ENCODE measurements at places on chromosomes 7 and 10.

GRCh38 chr10:6416892-6417512 lies 163.1 kb downstream of the PRKCQ start:
- no peak overlapping the region for H3K4me3 ChIP-seq
- peaks cover 5% of the 10 kb centered on the region for H3K4me1 ChIP-seq
- H3K27ac ChIP-seq, result no peak overlapping the region
- no peak for DNase-seq

DNA sequence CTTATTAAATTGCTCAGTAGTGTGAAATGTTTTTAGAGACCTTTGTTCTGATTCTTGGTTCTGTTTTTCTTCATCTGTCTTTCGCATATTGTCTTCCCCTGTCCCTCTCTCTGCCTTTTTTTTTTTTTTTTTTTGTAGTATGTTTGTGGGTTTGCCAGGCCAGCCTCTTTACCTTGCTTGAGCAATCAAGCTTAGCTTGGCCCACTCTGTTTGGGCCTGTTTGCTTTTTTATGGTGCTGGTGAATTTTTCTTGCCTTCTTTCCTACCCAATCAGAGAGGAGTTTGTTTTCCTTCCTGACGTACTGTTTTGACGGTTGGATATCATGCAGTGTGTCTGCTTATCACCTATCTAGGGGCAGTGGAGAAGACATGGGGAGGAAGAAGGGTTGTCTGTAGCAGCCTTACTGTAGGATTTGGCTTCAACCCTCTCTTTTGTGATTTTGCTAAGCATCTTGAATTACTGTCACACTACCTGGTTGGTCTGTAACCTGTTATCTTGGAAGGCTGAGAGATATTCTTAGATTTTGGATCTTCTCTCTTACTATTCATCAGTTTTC lies 64.0 kb downstream of the BBS9 start:
- peaks cover 13% of the 10 kb centered on the region for H3K4me1 ChIP-seq
- H3K27ac ChIP-seq, result no peak overlapping the region
- no peak overlapping the region for H3K4me3 ChIP-seq
- no peak for DNase-seq
- no peaks in the 10 kb centered on the region for H3K27me3 ChIP-seq
- H3K36me3 ChIP-seq, result no peaks in the 10 kb centered on the region

DNA sequence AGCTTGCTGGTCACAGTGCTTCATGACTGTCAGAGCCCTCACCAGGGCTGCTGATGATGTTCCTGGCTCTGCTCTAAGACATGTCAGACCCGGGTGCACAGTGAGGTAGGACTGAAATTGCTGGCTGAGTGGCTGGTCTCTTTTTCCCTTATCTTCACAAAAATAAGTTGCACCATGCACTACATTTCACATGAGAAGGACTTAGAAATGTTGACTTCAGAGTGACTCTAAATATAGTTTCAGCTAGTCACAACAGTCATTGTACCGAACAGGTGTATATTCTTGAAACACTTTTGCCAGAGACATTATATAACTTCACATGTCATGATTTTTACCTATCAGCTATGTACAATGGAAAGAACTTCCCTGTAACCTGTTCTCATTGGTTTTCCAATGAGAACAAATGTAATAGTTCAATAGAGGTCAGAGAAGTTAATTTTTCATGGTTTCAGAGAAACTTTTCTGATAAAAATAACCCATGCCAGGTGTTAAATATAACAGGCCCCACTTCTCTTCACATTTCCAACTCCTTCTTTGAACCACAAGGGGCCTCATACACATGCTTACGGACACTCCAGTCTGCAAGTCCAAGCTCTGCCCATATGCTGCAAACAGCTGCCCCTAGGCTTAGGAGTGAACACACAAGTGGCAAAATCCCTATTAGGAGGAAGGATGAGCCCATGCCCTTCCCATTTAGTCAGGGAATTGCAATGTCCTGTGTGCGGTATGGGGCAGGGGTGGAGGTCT lies 115.6 kb downstream of the CDK6 start:
- H3K27me3 ChIP-seq, result no peaks in the 10 kb centered on the region
- peak overlapping the region; percentile 42 for H3K27ac ChIP-seq
- peaks cover 80% of the 10 kb centered on the region for H3K36me3 ChIP-seq
- DNase-seq, result no peak
- H3K4me3 ChIP-seq, result no peak overlapping the region

- no peak overlapping the region for H3K27ac ChIP-seq
- H3K27me3 ChIP-seq, result peaks cover 14% of the 10 kb centered on the region
- no peak overlapping the region for H3K4me3 ChIP-seq
- no peak for DNase-seq
- H3K4me1 ChIP-seq, result no peaks in the 10 kb centered on the region
These were observed 29.0 kb downstream of the PDGFA start for GRCh38 chr7:490461-491291.

GRCh38 chr7:78232806-78233205 lies 434.2 kb downstream of the PHTF2 start:
- no peak overlapping the region for H3K27ac ChIP-seq
- H3K27me3 ChIP-seq, result no peaks in the 10 kb centered on the region
- no peak overlapping the region for H3K4me3 ChIP-seq
- H3K4me1 ChIP-seq, result no peaks in the 10 kb centered on the region
- DNase-seq, result no peak
- no peaks in the 10 kb centered on the region for H3K36me3 ChIP-seq

DNA sequence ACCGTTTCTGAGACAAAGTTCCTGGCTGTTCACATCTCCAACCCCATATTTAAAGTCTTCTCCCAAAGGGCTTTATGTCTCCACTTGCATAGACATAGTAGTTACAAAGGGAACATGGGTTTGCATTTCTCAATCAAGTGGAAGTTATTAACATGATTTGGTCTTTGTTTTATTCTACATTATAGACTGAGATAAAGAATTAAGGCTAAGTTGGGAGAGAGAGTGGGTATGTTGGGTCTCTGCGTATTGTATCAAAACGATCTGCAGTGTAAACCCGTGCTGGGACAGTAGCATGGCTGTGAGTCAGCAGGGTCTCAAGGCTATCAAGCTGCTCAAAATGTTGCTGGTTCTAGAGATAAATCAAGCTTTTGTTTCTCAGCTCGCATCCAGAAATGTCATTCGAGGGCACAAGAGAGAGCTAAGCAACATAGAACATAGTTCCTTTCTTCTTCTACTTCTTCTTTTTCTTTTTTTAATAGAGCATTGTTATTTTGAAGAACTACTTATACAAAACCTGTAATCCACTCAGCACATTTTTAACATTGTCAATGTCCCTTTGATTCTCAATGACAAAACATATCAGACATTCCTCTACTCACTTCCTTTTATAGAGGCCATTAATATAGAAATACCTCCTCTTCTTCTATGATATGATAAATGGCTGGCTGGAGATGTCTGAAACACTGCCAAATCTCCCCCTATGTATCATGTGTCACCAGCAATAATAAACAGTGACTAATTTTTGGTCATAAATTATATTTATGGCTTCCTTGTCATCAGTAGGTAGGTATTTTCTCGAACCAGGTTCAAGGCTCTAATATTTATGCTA lies 34.5 kb upstream of the RHOBTB1 start:
- H3K36me3 ChIP-seq, result no peaks in the 10 kb centered on the region
- no peak for DNase-seq
- peaks cover 12% of the 10 kb centered on the region for H3K27me3 ChIP-seq
- no peak overlapping the region for H3K4me3 ChIP-seq
- H3K27ac ChIP-seq, result no peak overlapping the region

DNA sequence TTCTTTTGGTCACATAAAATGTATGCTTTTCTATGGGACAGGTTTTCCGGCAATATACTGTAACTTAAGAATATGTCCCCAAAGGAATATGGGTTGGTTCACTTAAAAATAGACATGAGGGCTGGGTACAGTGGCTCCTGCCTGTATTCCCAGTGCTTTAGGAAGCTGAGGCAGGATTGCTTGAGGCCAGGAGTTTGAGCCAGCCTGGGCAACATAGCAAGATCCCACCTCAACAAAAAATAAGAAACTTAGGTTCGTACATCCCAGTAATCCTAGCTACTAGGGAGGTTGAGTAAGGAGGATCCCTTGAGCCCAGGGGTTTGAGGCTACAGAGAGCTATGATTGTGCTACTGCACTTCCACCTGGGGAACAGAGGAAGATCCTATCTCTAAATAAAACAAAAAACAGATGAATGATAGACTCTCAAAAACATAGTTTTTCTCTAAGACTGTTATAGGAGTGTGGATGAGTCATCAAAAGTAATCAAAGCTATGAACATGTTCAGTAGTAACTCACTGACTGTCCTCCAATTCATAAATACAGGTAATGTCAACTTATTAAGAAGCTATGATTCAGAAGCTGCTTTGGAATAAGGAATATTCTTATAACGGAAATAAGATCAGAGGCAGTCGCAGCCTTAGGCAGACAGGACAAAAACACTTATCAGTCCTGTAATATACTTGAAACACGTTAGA lies 2.6 kb upstream of the SEC31B start:
- no peak for DNase-seq
- peaks cover 64% of the 10 kb centered on the region for H3K36me3 ChIP-seq
- no peaks in the 10 kb centered on the region for H3K27me3 ChIP-seq
- H3K4me3 ChIP-seq, result no peak overlapping the region
- H3K4me1 ChIP-seq, result peaks cover 34% of the 10 kb centered on the region

GRCh38 chr7:95649546-95649945 lies 53.2 kb upstream of the PDK4 start:
- no peak overlapping the region for H3K4me3 ChIP-seq
- DNase-seq, result no peak
- no peaks in the 10 kb centered on the region for H3K4me1 ChIP-seq
- H3K27me3 ChIP-seq, result peaks cover 1% of the 10 kb centered on the region
- H3K36me3 ChIP-seq, result no peaks in the 10 kb centered on the region

DNA sequence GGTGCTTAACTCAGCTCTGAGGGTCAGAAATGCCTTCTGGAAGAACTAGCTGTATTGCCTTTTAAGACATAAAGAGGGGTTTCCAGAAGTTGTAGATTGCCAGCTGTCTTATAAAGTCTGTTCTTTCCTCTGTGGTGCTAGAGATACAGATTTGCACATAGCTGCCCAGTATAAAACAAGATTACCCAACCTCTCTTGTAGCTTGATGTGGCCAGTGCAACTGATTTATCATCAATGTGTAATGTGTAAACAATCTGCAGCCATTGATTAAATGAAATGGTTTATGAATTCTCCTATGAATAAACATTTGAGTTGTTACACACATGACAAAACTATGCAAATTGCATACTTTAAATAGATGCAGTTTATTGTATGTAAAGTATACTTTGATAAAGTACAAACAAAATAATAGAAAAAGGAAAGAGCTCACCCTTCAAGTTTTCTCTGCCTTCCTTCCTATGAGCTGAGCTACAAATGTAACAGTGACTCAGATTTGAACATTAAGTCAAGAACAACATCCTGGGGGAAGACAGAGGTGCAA lies 195.2 kb downstream of the TMEM26 start:
- H3K4me3 ChIP-seq, result no peak overlapping the region
- H3K36me3 ChIP-seq, result no peaks in the 10 kb centered on the region
- no peaks in the 10 kb centered on the region for H3K4me1 ChIP-seq
- no peak overlapping the region for H3K27ac ChIP-seq

DNA sequence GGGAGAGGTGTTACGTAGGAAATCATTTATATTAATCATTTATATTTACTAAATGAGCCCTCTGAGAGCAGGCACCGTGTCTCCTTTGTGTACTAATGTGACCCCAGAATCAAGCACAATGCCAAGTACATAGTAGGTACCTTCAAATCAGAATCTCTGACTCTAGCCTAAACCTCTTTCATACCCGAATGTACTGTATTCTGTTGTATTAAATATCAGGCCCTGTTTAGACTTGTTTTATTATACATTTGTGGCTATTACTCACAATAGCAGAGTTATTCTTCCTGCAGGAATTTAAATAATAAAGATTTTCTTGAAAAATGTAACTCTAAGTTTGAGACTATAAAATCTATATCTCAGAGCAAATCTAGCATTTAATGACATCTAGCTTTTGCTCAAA lies 297.3 kb downstream of the EXOC4 start:
- no peak for DNase-seq
- H3K36me3 ChIP-seq, result no peaks in the 10 kb centered on the region
- H3K27ac ChIP-seq, result no peak overlapping the region
- peaks cover 3% of the 10 kb centered on the region for H3K4me1 ChIP-seq

- peaks cover 8% of the 10 kb centered on the region for H3K27me3 ChIP-seq
- no peaks in the 10 kb centered on the region for H3K36me3 ChIP-seq
- no peak overlapping the region for H3K27ac ChIP-seq
- H3K4me3 ChIP-seq, result no peak overlapping the region
- H3K4me1 ChIP-seq, result peaks cover 30% of the 10 kb centered on the region
These were observed 167.4 kb downstream of the PTPN20 start for GRCh38 chr10:47078393-47079203.

DNA sequence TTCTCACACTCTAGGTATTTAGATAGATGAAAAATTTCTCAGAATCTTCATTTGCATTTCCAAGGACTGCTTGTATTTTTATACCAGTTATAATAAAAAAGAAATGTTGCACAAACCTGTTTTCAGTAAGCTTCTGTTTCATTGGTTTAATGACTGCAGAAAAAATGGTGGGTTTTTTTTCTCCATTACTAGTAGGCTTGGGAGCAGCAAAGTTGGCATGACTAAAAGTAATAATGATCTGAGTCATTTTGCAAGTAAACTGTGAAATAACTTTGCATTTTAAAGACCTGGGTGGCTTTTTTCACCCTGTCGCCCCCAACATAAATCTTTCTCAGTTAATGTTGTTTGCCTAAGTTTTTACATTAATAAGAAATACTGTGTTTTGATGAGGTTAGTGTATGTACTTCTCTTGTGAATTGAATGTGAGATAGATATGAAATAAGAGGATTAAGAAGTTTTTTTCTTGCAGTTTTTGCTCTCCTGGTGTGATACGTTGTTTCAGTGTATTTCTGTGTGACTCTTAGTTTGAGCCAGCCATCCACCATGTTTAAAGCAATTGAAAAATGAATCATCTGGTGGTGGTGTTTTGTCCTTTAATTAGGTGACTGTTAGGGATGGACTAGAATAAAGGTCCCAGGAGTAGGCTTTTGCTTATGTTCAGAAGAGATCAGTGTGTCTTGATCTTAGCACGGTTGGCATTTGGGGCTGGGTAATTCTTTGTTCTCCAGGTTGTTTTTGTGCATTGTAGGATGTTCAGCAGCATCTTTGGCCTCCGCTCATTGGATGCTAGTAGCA lies 1.8 kb downstream of the GNAI1 start:
- peaks cover 49% of the 10 kb centered on the region for H3K27me3 ChIP-seq
- H3K27ac ChIP-seq, result peak overlapping the region; percentile 64
- peak overlapping the region; percentile 74 for H3K4me3 ChIP-seq
- no peaks in the 10 kb centered on the region for H3K36me3 ChIP-seq
- H3K4me1 ChIP-seq, result peaks cover 28% of the 10 kb centered on the region

- no peaks in the 10 kb centered on the region for H3K27me3 ChIP-seq
- H3K4me3 ChIP-seq, result no peak overlapping the region
- H3K36me3 ChIP-seq, result peaks cover 55% of the 10 kb centered on the region
These were observed 39.4 kb downstream of the FBH1 start for GRCh38 chr10:5929442-5929841.

GRCh38 chr7:133983685-133984419 lies 143.3 kb upstream of the LRGUK start:
- H3K27ac ChIP-seq, result no peak overlapping the region
- no peaks in the 10 kb centered on the region for H3K27me3 ChIP-seq
- no peaks in the 10 kb centered on the region for H3K4me1 ChIP-seq
- no peak overlapping the region for H3K4me3 ChIP-seq
- H3K36me3 ChIP-seq, result no peaks in the 10 kb centered on the region

GRCh38 chr7:93006480-93007095 lies 111.2 kb downstream of the SAMD9 start:
- H3K27me3 ChIP-seq, result peaks cover 21% of the 10 kb centered on the region
- no peak for DNase-seq
- H3K4me1 ChIP-seq, result no peaks in the 10 kb centered on the region

Measured in activated T-helper 2 cell treated with anti-CD3 and anti-CD28 coated beads, Interferon-gamma antibody, Interleukin-2, Interleukin-4, amounts not matched to agents 10 μg/mL and 5 μg/mL and 100 μg/mL, durations not matched to agents 14 hours and 24 hours and 36 hours (primary cell).